CD4-positive, alpha-beta T cell treated with Interleukin-10 for 1 hour (primary cell): ENCODE measurements at places on chromosomes 4 and X.

GRCh38 chr4:66059556-66059955 lies 389.3 kb upstream of the EPHA5 start:
- no peak for DNase-seq

DNA sequence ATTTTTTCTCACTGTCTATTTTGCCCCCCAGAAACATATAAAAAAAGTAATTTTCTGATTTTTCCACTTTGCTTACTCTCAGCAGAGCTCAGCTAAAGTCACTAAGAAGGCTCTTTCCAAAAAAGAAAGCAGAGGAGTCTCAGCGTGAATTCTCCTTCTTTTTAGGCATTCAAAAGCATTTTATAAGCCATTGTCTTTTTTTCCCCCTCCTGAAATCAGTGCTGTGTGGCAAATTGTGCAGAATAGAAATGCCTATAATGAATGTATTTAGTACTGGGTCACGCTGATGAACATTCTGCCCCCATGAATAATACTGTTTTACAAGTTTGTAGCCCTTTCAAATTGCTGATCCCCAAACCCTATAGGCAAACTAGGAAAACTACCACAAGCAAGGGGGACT lies 1.6 kb upstream of the PCDH18 start:
- DNase-seq = no peak

DNA sequence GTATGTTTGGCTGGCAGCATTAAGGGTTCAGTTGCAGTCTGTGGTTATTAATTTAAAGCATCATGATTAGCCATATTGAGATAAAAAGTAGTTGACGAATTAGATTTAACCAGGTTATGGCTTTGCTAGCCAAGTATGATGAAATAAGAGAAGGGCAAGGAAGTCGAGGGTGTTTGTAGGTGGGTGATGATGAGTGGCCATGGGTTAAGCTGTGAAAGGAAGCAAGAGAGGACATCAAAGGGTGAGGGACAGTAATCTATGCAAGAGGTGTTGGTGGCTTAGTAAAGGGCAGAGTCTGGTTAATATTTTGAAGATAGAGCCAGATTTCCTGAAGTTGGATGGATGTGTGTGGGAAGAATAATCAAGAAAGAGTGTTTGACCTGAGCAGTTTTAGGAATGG lies 44.5 kb downstream of the STIM2 start:
- DNase-seq = no peak

DNA sequence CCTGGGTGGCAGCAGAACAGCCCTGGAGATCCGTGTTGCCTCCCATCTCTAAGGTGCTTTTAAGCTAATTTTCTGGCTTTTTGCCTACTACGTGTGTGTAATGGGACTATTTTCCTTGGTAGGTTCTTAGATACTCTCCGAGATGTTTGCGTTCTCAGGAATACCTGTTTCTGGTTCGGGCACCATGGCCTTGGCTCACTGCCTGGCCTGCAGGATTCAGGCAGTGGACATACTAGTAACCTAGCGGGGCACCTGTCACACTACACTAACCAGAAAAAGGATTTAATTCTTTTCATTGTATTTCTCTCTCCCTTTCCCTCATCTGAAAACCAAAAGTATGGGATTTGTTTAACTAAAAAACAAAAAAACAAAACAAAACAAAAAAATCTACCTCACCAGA lies 29.2 kb downstream of the FHIP1A start:
- no peak for DNase-seq

DNA sequence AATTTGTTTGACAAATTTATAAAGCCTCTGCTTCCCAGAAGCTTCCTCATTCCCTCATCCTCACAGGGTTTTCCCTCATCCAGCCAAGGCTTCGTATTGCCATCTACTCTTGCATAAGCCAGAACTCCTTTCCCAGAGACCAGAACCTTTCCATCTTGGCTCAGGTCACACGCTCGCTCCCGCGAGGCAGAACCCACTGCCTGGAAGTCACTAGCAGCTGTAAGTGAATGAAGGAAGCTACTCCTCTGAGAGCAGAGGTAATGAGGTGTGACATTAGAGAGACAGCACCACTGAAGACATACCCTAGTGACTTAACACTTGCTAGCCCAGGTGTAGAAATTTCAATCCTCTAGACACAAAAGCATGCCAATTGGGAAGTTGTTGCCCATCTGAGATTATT lies 52.5 kb downstream of the LHFPL1 start:
- DNase-seq = no peak

DNA sequence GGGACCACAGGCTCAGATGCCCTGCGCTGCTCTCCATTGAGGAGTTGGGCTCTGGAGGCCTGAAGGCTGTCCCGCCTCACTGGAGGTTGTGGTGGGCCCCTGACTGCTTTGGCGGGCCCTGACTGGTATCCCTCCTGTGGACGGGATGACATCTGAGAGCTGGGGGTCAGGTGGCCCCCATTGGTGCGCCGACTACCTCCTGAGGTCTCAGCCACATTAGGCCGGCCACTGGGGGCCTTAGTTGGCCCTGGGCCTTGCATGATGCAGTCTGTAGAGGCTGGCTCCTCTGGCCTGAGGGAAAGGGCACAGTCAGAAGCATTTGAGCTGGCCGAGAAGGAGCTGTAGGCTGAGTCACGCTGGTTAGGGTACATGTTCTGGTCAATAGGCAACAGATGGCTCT lies 164.5 kb upstream of the DGKK start:
- DNase-seq = no peak

DNA sequence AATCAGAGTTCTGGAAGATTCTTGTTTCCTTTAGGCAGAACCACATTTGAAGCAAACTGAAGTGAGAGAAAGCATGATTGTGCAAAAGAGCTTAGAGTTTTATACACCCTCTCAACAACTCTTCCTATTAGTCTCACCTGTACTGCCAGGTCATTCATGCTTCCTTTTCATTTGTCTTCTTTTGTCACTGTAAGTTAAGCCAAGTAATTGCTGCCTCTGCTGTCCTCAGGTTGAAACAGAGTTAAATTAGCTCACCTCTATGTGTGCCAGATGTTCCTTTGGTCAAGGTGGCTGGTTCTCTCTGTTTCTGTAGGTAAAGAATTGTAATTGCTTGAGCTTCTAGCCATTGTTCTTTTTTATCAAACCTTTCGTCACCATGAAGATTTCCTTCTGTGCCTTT lies 41.1 kb upstream of the HPGD start:
- DNase-seq = no peak

DNA sequence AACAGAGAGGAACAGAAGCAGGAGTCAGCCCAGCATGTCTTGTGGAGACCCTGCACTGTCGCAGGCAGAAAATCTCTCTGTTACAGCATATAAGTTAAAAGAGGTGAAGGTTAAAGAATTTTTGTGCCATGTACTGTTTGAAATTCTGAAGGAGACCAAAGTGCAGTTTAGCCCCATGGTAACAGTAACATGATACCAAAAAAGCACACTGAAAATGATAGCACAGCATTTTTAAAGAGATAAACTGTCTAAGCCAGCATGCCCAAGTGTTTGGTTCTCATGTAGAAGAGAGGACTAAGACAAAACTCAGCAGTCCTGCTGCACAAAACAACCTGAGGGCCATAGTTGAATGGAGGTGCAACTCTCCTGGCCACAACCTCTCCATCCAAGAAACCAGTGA lies 41.9 kb upstream of the PARM1 start:
- DNase-seq = no peak
